Neuronal stem cell (in vitro differentiated cells): ENCODE measurements at places on chromosomes 5 and 9.

DNA sequence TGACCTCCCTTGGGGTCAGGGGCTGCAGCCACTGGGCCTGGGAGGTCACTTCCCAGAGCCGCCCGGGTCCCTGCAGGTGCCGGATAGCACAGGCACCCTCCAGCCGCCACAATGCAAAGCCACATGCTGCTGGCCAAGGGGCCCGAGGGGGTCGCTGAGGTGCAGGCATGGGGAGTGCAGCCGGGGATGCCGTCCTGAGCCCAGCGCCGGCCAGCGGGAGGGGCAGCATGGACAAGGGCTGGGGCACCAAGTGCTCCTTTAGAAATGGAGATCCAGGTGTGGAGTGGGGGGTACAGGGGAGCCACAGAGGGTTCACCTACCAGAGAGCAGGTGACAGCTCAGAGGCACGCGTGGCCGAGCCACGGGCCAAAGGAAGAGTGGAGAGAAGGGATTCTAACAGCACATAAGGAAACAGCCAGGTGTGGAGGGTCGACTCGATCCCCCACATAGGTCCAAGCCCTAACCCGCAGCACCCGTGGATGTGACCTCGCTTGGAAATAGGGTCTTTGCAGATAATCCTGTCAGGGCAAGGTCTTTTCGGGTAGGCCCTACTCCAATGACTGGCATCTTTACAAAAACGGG is 24.7 kb downstream of the ZDHHC11B start:
- no peak for DNase-seq
- peaks cover 32% of the 10 kb centered on the region for H3K4me1 ChIP-seq
- no peaks in the 10 kb centered on the region for H3K27me3 ChIP-seq
- no peak overlapping the region for H3K27ac ChIP-seq
- H3K36me3 ChIP-seq, result no peaks in the 10 kb centered on the region

DNA sequence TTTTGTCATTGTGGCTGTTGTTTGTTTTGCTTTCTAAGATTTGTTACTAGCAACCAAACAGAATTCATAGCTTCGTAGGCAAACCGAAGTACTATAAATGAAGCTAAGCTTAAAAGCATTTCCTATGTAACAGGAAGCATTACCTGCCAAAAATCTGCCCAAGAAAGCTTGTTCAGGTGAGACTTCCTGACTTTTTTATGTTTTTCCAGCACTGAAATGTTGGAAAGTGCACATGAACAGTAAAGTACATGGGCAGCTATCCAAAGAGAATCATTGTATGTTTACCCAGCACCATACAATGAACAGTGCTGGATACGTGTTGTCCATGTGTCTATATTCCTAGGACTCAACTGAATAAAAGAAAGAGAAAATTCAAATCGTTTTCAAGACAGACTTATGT is 247.1 kb downstream of the NFIB start:
- no peaks in the 10 kb centered on the region for H3K27me3 ChIP-seq
- no peak overlapping the region for H3K4me3 ChIP-seq
- no peak for DNase-seq
- H3K27ac ChIP-seq, result no peak overlapping the region

GRCh38 chr5:121762426-121762825 is 89.3 kb upstream of the FTMT start:
- H3K36me3 ChIP-seq, result no peaks in the 10 kb centered on the region
- H3K27ac ChIP-seq, result no peak overlapping the region
- H3K27me3 ChIP-seq, result no peaks in the 10 kb centered on the region
- no peak overlapping the region for H3K4me3 ChIP-seq

GRCh38 chr9:88370346-88370745 is 17.9 kb upstream of the SPIN1 start:
- no peak for DNase-seq
- no peaks in the 10 kb centered on the region for H3K27me3 ChIP-seq
- H3K27ac ChIP-seq, result no peak overlapping the region
- no peak overlapping the region for H3K4me3 ChIP-seq
- no peaks in the 10 kb centered on the region for H3K36me3 ChIP-seq

- no peaks in the 10 kb centered on the region for H3K36me3 ChIP-seq
- DNase-seq, result no peak
- H3K27me3 ChIP-seq, result no peaks in the 10 kb centered on the region
- no peak overlapping the region for H3K4me3 ChIP-seq
- no peak overlapping the region for H3K27ac ChIP-seq
Measured at GRCh38 chr9:111300140-111300735, 29.8 kb downstream of the OR2K2 start.

- H3K27me3 ChIP-seq, result no peaks in the 10 kb centered on the region
- H3K4me3 ChIP-seq, result no peak overlapping the region
- H3K4me1 ChIP-seq, result peaks cover 3% of the 10 kb centered on the region
- H3K27ac ChIP-seq, result no peak overlapping the region
- peaks cover 95% of the 10 kb centered on the region for H3K36me3 ChIP-seq
- no peak for DNase-seq
Measured at GRCh38 chr9:78326564-78326963, 29.6 kb downstream of the PSAT1 start.

GRCh38 chr5:96326902-96327301 is 106.1 kb downstream of the PCSK1 start:
- H3K36me3 ChIP-seq, result no peaks in the 10 kb centered on the region
- H3K4me1 ChIP-seq, result no peaks in the 10 kb centered on the region
- no peaks in the 10 kb centered on the region for H3K27me3 ChIP-seq

GRCh38 chr9:700365-701282 is 140.9 kb upstream of the DMRT1 start:
- no peak overlapping the region for H3K4me3 ChIP-seq
- no peaks in the 10 kb centered on the region for H3K4me1 ChIP-seq
- no peak for DNase-seq
- no peak overlapping the region for H3K27ac ChIP-seq
